ENCODE measurements at places on chromosomes 6 and 20. TPM values are rescaled to one million over a fixed set of nuclear protein-coding genes. Genes with fewer than 3 reads are reported as not detected.

DNA sequence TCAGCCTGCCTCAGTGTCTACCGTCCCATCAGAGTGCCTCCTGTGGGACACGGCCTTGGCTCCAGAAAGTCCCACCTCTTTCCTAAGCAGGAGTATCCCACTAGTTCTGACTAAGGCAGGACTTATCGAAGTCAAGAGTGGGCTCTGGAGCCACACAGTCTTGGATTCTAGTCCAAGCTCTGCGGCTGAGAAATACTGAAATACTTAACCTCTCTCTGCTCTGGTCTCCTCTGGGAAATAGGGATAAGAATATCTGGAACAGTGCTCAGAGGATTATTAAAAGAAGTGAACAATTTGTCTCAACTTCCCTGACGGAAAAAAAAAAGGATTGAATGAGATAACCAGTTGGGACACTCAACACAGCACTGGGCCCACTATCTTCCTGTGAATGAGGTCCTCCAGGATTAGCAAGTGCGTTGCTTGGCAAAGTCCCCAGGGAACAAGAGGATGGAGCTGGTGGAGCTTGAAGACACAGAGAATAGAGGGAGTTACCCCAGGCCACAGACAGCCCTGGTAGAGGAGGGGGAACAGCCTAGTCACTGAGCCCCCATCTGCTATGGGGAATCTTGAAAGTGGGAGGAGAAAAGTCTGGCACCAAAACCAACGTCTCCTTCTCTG lies 34.6 kb upstream of the FOXP4 start:
- DNase-seq: no peak

- no peak for DNase-seq
These were observed 7.3 kb upstream of the ASF1A start for GRCh38 chr6:118886641-118887040.

DNA sequence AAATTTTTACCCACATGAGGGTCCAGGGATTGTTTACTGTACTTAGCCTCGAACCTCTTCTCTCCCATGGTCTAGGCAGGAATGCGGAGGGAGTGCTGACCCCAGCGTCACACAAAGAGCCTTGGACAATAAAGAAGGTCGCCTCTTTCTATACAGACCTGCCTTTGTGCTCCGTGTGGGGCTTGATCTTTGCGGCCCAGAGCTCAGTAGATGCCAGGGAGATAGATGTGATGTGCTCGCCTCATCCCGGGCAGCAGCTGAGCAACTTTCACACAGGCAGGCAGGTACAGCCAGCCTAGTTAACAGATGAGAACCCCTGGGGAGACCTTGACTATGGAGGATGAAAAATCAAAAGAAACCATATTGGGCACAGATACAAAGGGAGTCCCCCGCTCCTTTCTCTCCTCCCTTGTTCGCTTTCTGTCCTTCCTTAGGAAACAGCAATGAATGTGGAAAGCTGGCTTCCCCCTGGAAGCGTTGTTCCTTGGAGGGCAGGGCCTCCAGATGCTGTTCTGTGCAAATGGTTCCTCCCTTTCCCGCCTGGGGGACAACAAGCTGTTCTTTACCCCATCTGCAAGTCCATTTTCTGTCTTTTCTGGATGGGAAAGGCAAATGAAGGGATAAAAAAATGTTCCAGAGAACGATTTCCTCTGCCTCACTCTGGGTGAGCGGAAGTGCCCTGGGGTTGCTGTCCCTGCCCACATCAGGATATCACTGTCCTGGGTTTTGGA lies 128.3 kb downstream of the OLIG3 start:
- DNase-seq: no peak

DNA sequence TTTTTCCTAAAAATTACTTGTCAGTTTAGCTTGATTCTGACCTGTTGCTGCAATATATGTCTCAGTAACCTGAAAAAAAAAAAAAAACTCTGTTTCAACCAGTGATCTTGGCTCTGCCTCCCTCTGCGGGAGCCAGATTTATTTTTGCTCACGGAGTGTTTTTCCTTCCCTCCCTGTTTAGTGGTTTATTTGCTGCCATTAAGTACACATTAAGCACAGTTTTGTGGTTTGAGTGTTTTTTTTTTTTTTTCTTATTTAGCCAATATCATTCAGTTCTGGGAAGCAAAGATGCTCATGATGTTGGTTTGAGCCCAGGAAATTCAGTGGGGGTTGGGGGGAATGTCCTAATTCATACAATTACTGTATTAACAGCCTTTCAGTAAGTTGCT lies 110.1 kb upstream of the GPR6 start:
- DNase-seq: no peak

GRCh38 chr6:22826961-22827360 lies 257.6 kb downstream of the HDGFL1 start:
- DNase-seq: no peak

DNA sequence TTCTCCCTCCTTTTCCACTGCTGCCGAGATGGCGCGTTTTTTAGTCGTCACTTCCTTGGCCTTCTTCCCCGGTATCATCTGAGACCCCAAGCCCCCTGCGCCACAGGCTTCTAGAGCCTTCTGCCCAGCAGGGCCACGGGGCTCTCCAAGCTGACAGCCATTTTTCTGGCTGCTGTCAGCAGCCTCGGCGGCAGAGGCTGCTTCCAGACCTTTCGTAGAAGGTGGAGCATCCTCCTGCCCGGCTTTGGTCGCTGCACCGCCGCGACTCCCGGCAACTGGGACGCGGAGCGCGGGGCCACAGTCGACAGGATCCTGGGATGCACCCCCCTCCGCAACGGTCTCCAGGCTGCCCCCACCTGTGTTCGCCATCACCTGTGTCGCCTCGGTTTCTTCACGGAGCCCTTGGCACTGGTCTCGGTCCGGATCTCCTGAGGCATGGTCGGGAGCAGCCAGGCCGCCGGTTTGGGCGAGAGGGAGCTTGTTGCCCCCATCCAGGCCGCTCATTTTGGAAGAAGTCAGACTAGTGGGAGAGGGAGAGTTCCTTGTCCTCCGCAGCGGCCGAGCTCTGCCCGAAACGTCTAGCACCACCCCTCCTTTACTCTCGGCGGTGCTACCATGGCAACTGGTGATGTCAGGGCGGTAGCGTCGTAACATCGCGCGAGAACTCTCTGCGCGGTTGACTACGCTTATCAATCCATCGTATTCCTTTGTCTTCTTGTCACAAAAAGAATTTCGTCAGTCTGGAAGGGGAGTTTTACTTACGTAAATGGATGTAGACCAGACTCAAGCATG lies at the start of gene TSPYL4:
TSPYL4 (minus strand) TSS at position 571 of the 792 bp plus-strand sequence; CDS start at position 504, 67 bp downstream.
- peak; percentile 97 for DNase-seq

DNA sequence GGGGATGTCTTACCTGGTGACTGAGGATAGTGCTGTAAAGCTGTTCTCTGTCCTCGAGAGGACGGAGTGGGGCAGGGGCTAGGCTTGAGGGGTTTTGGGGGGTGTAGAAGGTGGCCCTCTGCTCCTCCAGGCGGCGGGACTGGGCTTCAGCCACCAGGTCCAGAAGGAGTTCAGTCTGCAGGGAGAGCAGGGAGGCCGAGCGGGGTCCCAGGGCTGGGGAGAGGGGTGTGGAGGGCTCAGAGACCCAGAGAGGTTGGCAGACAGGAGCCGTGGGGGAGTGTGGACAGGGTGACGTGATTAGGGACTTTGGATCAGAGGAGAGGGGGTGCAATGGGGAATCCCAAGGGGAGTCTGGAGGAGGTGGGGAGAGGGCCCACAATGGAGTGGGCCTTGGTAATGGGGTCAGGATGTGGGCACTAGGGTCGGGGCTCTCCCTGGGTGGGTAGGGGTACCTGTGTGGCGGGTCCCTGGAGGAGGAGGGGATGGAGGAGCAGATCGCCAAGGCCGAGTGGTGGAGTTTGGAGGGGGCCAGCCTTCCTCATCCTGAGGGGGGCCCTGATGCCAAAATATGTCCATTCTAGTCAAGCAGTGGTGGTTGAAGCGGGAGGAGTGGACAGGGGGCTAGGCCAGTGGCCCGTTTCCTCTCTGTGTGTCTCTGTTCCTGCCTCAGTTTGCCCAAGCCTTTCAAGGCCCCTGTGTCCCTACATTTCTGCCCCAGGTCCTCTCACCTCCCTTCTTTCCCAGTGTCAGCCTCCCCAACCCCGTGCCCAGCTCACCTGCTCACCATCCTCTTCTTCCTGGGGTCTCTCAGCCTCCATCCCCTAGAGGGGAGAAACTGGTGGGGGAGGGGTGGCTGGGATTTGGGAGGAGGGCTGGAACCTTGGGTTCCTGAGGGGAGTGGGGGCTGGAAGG lies 491 bp downstream of the GPSM3 start:
- DNase-seq: peak; percentile 75

GRCh38 chr20:35155936-35156335 lies 8.8 kb upstream of the EDEM2 start:
- no peak for DNase-seq

GRCh38 chr20:36654506-36654905 lies 8.5 kb upstream of the SLA2 start:
- DNase-seq: no peak

- DNase-seq: no peak
These were observed 318.6 kb downstream of the LRFN2 start for GRCh38 chr6:40268614-40269013.

GRCh38 chr6:20266851-20267608 lies 54.8 kb upstream of the MBOAT1 start:
- DNase-seq: no peak

DNA sequence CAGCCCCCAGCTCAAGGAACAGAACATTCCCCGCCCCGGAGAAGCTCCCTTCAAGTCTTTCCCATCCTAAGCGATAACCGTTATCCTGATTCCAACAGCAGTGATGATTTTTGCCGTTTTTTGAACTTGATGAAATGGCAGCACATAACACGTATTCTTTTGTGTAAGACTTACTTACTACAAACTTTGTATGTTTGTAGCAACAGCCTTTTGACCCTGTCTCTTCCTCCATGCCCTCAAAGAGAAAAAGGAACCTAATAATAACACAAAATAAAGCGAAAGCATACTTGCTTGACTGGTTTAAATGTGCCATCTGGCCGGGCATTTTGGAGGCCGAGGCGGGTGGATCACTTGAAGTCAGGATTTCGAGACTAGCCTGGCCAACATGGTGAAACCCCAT lies 26.4 kb upstream of the SLC9A8 start:
- DNase-seq: no peak

- no peak for DNase-seq
These were observed 28.0 kb upstream of the ZNF217 start for GRCh38 chr20:53621482-53622246.

DNA sequence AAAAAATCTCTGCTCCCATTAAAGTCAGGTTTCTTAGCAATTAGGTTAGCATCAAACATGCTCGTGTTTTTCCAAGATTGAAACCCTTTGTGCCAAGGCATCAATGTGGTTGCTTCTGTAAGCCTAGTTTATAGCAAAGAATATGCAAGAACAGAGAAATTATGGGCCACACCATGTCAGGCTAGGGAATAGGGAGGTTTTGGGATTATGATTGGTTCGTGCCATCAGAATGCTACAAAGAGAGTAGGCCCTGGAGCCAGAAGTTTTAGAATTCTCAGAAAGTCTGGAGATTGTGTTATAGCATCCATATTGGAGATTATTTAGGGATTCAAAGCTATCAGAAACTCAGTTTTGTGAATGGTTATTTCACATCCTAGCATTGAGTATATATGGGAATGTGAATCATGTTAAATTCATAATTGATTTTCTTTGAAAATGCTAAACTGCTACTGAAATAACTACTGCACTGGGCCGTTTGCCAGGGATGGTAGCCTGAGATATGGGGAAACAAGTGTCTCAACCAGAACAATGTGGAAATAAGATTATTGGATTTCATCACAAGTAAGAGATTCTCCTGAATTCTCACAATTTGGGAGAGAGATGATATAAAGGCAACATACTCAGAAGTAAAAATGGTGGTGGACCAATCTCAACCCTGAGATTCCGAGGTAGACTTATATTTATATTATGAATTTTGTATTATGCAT lies 45.3 kb downstream of the ZNF292 start:
- DNase-seq: no peak

DNA sequence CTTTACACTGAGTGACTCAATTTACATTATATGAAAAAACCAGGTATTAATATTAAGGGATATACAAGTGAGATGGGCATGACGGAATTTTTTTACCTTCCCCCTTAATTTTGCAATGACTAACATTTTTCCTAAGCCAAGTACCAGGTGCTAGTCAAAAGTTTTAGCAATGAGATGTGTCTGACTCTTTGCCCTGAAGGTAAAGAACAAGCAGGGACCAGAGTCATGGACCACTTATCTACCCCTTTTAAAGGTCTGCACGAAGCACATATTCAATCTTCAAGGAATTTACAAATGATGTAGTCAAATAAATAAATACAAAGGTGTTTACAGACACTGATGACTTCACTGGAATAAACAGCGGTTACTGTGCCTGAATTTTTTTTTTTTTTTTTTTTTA lies 1.4 kb downstream of the GLO1 start:
- DNase-seq: no peak

The FILIP1 gene
- total RNA-seq: 183 TPM

The TEAD3 gene
- 63.3 TPM for total RNA-seq

The CYB5R4 gene
- 16.8 TPM for total RNA-seq

The PGBD1 gene
- total RNA-seq: 3.8 TPM

The TAB2 gene
- 49.2 TPM for total RNA-seq

The METTL24 gene
- 2.0 TPM for total RNA-seq

The KCNK16 gene
- total RNA-seq: not detected

Data from cardiac septum (tissue), 1 donor.